ENCODE measurements at places on chromosomes 5 and 9. TPM values are rescaled to one million over a fixed set of nuclear protein-coding genes. Genes with fewer than 3 reads are reported as not detected.

SPAAR gene
- total RNA-seq: 4.1 TPM

SLC6A3 gene
- 0.08 TPM for total RNA-seq

STK32A gene
- total RNA-seq: 1.0 TPM

PCDHA9 gene
- total RNA-seq: not detected

F2RL1 gene
- 0.87 TPM for total RNA-seq

DMRT3 gene
- 0.15 TPM for total RNA-seq

C9 gene
- total RNA-seq: not detected

LRRC19 gene
- not detected for total RNA-seq

STPG3 gene
- total RNA-seq: not detected

PCDHB2 gene
- total RNA-seq: 3.4 TPM

PLAC8L1 gene
- not detected for total RNA-seq

CBY3 gene
- not detected for total RNA-seq

DMRT2 gene
- total RNA-seq: 0.12 TPM

SAXO1 gene
- 0.21 TPM for total RNA-seq

GFI1B gene
- 0.31 TPM for total RNA-seq

UGT3A2 gene
- total RNA-seq: not detected

LHX3 gene
- not detected for total RNA-seq

DMRTA1 gene
- 0.86 TPM for total RNA-seq

MTAP gene
- total RNA-seq: 18.1 TPM

SVEP1 gene
- total RNA-seq: 7.9 TPM

GRM6 gene
- total RNA-seq: not detected

CDC25C gene
- total RNA-seq: 0.35 TPM

PCDHA12 gene
- not detected for total RNA-seq

SLC25A2 gene
- not detected for total RNA-seq

SCAMP1 gene
- total RNA-seq: 38.9 TPM

INSL4 gene
- total RNA-seq: not detected

All from heart left ventricle (tissue), 16 donors.